Mammary epithelial cell (primary cell): ENCODE measurements at places on chromosomes 7 and 10. TPM values are rescaled to one million over a fixed set of nuclear protein-coding genes. Genes with fewer than 3 reads are reported as not detected.
A peak's percentile ranks its signal among the peaks of the same experiment; 100 is the strongest.

- DNase-seq: no peak
These were observed 37.0 kb downstream of the RBM20 start for GRCh38 chr10:110681023-110681681.

The NEUROG3 gene
- total RNA-seq: not detected

- DNase-seq: no peak
These were observed 132.7 kb upstream of the MDFIC start for GRCh38 chr7:114789161-114789560.

- DNase-seq: peak; percentile 86
These were observed 91.3 kb upstream of the ANK3 start for GRCh38 chr10:60480865-60481563.

The UPK3B gene
- 3.9 and 4.0 TPM in 2 replicates for total RNA-seq

- no peak for DNase-seq
These were observed 108.6 kb downstream of the ADARB2 start for GRCh38 chr10:1628757-1629156.

DNA sequence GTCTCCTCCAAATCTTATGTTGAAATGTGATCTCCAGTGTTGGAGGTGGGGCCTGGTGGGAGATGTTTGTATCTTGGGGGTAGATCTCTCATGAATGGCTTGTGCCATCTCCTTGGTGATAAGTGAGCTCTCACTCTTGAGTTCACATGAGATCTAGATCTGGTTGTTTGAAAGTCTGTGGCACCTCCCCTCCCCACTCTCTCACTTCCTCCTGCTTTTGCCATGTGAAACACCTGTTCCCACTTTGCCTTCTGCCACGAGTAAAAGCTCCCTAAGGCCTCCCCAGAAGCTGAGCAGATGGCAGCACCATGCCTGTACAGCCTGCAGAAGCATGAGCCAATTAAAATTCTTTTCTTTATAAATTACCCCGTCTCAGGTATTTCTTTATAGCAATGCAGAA is 23.5 kb downstream of the TMEM229A start:
- DNase-seq: no peak

The CDHR1 gene
- total RNA-seq: 8.8 TPM

DNA sequence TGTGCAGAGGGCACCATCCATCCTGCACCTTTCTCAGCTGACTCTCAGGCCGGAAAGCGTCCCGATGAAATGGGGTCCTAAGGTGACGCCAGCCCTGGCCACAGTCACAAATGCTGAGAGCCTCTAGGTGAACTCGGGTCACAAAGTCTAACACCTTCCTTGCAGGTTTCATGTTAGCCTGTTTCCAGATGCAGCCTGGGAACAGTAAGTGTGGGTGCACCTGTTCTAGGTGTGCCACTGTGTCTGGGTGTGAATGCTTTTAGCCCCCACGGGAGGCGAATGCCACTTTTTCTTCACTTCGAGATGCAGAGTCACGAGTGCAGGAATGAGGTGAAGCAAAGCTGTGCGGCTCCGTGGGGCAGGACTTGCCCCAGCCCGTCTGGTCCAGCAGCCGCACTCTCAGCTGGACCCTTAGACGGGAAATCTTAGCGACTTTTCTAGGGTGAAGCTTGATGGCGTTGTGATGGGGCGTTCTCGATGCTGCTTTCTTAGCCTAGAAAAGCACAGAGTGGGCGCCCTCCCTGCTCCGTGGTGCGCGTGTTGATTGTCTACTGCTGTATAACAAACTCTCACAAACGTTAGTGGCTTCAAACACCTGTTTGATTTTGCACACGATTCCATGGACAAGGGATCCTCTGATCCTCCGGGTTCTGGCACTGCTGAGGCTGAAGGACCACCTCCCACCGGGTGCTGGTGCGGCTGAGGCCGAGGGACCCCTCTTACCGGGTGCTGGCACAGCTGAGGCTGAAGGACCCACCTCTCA is 13.6 kb upstream of the VIPR2 start:
- DNase-seq: no peak

The FUOM gene
- 17.5 TPM for total RNA-seq

- no peak for DNase-seq
These were observed 623 bp downstream of the HOXA4 start for GRCh38 chr7:27129729-27130539.

- no peak for DNase-seq
These were observed 323.3 kb downstream of the PHTF2 start for GRCh38 chr7:78121888-78122287.

- no peak for DNase-seq
These were observed 3.7 kb downstream of the CFAP46 start for GRCh38 chr10:132938472-132939339.

DNA sequence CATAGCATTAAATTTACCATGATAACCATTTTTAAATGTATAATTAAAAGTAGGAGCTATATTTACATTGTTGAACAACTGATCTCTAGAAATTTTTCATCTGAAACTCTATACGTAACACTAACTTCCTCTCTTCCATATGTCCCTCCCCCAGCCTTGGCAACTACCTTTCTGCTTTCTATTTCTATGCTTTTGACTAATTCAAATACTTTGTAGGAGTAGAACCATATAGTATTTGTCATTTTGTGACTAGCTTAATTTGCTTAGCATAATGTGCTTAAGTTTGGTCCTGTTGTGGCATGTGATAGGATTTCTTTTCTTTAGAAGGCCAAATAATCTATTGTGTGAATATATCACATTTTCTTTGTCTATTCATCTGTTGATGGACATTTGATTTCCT is 225.3 kb upstream of the POT1 start:
- DNase-seq: no peak

GRCh38 chr7:105325216-105325904 is 63.4 kb downstream of the SRPK2 start:
- no peak for DNase-seq

The OR2A1 gene
- total RNA-seq: 0.17 TPM

DNA sequence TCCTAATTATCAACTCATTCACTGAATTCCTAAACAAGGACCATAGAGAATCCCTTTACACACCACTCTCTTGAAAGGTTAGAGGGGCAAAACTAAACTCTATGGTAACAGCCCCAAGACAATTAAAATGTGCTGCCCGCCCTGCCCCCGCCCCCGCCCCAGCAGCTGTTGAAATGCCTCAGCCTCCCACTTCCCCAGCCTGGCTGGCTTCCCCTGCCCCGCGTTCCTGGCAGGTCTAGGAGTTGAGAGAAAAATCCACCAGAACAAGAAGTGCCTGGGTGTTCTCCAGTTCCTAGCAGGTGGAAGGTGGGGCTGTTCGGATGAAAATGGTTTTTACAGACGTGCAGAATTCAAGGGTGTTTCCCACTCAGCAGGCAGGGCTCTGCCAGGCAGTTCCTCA is 109.5 kb upstream of the ZEB1 start:
- no peak for DNase-seq

The LRIT1 gene
- not detected for total RNA-seq

The OGDHL gene
- total RNA-seq: 0.33 TPM

GRCh38 chr10:132390170-132390920 is 6.7 kb upstream of the PWWP2B start:
- no peak for DNase-seq

DNA sequence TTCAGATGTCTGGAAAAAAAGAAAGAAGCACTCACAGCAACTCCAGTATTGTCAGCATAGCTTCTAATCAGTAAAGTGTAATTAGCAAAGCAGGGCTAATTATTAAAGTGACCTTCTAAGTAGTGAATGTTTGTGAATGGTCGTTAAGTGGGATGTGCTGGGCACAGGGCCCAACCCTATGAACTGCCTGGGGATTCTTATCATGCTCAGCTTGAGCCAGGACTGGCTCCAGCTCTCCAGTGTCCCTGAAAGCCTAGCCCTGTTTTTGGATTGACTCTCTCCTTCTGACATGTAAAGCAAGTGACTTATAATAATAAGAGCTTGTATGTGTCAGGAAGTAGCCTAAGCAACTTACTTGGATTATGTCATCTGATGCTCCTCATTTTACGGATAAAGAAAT is 9.5 kb upstream of the TBX20 start:
- no peak for DNase-seq

DNA sequence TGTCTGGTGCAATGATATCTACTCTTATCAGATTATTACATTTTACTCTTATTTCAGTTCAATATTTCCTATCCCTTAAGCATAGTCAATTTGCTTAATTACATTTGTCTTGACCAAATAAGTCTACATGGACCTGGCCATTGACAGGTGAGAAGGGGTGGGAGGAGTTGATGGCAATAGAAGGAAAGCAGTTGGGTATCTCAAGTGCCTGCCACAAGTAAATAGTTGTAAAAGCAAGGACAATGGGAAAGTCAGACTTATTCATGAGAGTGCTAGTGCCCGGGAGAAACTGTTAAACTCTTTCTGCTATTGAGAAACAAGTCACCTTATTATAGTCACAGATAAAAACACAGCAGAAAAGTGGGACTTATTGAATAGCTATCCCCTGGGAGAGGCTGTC is 32.4 kb upstream of the HGF start:
- no peak for DNase-seq

The FRMPD2 gene
- 0.59 and 1.2 TPM in 2 replicates for total RNA-seq

The ZNF804B gene
- not detected for total RNA-seq

The CNPY1 gene
- 0.16 TPM in 1 of 2 replicates, not detected in the other for total RNA-seq

- no peak for DNase-seq
These were observed 183.4 kb upstream of the KAT6B start for GRCh38 chr10:74642901-74643595.

GRCh38 chr7:115704884-115705283 is 325.7 kb downstream of the TFEC start:
- DNase-seq: no peak

DNA sequence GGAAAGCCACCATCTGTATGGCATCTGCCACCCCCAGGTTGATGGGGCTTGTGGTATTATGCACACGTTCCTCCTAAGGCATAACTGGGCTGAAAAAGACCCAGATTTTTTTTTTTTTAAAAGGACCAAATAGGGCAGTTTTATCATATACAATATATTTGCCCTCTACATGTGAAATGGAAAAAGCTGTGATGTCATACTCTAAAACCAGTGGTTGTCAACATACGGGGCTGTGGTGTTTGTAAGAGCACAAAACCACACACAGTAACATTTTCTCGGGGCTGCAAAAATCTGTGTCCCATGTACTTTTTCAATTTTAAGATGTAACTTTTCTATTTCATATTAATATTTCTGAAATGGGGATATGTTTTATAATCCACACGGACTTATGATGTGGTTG is 34.9 kb downstream of the FAM171A1 start:
- no peak for DNase-seq

The WNT2 gene
- total RNA-seq: not detected

GRCh38 chr10:1316809-1317143 is 260.6 kb downstream of the WDR37 start:
- DNase-seq: no peak

DNA sequence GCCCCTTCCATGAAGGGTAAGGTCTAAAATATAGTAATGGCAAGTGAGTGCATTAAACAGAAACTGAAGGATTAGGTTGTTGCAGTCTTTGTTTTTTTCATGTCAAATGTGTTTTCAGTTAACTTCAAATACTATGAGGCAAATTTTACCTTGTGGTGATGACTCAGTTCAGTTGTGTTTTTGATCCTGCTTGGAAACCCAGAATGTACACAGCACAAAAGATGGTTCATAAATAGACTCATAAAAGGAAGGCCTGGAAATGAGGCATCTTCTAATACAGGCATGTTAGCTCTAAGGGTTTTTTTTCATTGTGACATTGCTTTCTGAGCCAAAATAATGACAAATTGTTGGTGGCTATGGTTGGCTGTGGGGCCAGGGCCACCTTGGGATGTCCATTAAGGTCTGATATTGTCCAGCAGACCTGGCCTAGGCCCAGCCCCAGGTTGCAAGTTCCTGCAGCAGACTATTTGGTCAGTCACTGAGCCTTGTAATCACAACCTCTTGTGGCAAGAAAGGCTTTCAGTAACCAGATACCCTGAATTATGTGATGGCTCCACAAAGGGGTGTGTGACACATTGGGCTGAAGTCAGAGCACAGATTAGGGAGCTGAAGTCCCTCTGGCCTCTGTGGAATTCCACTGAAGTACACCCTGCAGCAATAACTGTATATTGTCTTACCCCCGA is 69.0 kb upstream of the SAMD8 start:
- peak; percentile 68 for DNase-seq

DNA sequence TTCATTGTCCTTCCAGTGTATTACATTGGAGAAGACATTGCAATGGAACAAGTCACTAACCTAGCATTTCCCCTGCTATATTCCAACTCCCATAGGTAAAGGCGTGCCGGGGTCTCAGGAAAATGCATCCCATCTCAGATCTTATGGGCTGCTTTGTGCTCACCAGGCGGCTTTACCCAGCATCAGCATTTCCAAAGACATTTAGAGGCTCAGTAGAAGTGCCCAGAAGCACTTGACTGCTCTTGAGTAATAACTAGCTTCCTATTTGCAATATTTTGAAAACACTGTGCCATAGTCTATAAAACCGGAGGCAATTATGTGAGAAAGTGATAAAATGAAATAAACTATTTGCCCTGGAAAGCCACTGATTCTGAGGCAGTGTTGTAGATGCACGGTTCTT is 415.0 kb upstream of the NPVF start:
- DNase-seq: no peak

DNA sequence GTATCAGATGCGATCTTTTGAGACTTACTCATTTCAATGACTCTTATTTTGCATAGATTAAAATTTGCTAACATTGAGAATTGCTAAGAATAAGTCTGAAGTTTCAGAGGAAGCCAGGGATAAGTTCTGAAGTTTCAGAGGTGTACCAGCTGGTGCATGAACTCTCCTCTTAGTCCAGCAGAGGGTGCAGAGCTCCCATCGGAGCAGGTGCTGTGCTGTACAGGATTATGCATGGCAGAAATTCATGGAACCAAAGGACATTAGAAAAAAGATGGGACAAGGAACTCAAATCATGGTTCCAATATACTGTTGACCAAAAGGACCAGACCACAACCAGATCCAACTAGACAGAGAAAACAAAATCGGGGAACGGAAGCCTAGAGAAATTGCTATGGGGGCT is 41.9 kb downstream of the MGAM2 start:
- peak; percentile 22 for DNase-seq

DNA sequence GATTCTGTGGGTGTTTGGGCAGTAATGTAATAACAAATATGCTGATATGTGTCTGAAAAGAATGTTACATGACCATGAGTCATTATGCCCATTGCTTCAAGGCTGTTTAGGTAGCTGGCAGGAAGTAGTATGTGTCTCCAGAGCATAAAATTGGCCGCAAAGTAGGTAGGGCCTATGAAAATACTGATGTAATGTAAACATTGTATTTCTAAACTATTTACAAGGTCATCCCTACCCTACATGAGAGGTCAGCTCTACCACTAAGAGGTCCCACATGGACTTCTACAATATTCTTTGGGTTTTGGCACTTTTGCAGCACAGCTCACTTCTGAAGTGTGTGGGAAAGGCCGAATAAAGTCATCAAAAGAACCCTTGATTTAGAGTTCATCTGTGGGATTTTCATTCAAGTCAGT is 301.9 kb downstream of the AHR start:
- peak; percentile 93 for DNase-seq
